Bronchial smooth muscle cell (primary cell): ENCODE measurements at places on chromosomes 5 and 9. TPM values are rescaled to one million over a fixed set of nuclear protein-coding genes. Genes with fewer than 3 reads are reported as not detected.

NADK2 gene
- 27.9 and 32.4 TPM in 2 replicates for total RNA-seq

CAVIN4 gene
- total RNA-seq: 0.79 and 1.6 TPM in 2 replicates

CDO1 gene
- 29.2 and 49.2 TPM in 2 replicates for total RNA-seq

NME5 gene
- 2.7 and 3.9 TPM in 2 replicates for total RNA-seq

IL9 gene
- total RNA-seq: not detected in 2 replicates

SLC2A6 gene
- 4.3 and 5.7 TPM in 2 replicates for total RNA-seq

GRXCR2 gene
- not detected in 2 replicates for total RNA-seq

BTNL9 gene
- not detected in 2 replicates for total RNA-seq

FBP2 gene
- not detected in 2 replicates for total RNA-seq

POLR3G gene
- total RNA-seq: 2.7 and 4.7 TPM in 2 replicates
